Activated naive CD4-positive, alpha-beta T cell (primary cell): ENCODE measurements at places on chromosomes 16 and 17.

DNA sequence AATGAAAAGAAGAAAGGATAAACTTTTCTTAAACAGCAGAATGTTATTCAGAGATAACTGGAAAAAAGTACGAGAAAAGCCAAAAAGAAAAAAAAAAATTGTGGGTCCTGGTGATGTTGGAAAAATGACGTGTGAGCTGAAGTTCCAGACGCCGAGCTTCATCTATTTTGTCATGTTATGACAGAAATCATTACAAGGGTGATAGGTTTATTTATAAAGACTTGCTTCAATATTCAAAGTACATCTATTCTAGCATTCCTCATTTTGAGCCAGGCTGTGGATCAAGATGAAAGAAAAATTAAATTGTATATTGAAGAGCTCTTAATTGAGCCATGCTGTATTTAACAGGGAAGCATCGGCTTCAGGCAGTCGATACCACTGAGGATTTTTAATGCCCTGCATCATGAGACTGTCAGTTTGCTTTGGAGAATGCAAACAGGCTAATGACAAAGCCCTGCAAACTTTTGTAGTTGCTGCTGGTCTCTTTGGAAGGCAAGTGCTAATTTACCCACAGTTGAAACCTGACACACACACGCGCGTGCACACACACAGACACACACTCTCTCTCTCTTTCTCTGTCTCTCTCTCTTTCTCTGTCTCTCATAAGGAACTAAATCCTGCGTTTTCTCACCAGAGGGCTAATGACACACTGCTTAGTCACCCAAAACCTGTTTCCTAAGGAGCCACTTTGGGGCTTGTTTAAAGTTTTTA lies 110.7 kb downstream of the WWOX start:
- no peak for DNase-seq

- DNase-seq: no peak
These were observed 5.6 kb downstream of the POLG2 start for GRCh38 chr17:64491034-64491860.

DNA sequence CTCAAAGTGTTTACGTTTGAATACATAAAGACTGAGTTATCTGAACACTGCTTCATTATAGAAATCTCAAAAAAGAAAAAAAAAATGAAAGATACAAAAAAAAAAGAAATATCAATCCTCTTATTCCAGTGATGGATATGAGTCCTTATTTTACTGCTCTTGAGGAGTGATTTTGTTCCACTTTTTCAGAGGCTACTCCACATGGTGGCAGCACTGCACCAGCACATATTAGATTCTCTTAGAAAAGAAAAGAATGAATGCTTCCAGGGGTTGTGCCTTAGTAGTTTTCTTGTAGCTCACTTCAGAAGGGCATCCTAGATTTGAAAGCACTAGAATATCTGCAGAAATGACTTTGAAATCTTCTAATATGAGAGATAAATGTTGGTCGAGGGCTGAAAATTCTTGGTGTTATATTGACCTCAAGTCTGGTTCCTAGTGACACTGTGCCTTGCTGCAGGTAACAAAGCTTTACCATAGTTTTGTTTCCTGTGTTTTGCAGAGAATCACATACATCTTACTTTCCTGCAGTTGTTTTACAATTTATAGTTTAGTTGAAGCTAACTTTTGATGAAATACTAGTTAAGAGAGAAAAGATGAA lies 25.9 kb downstream of the AP2B1 start:
- peak; percentile 25 for DNase-seq

DNA sequence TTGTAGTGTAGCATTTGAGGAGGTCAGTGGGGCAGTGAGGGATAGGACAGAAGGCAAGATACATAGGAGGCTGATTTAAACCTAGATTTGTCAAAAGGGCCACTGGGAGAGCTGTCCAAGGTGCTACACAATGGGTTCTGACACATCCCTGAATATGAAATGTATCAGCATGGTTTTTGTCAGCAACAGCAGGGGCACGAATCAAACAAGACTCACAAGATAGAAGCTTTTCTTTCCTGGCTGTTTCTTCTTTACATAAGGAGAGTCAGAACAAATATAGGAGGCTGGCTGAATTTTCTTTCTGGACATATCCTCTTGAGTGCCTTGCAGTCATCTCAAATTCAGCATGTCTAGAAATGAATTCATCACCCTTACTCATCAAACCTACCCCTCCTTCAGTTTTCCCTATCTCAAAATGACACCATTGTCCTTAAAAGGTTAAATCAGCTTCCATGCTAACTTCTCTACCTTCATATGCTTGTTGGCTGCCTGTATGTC lies 130.5 kb downstream of the NPIPB5 start:
- no peak for DNase-seq

GRCh38 chr17:77769215-77769614 lies 189.3 kb upstream of the TNRC6C start:
- no peak for DNase-seq

GRCh38 chr16:85556456-85557082 lies 56.6 kb upstream of the GSE1 start:
- DNase-seq: peak; percentile 30

- DNase-seq: no peak
These were observed 105.6 kb upstream of the TOM1L1 start for GRCh38 chr17:54795046-54795445.

GRCh38 chr17:47225436-47225858 lies 16.3 kb downstream of the MYL4 start:
- DNase-seq: no peak

- no peak for DNase-seq
These were observed 14.4 kb downstream of the SLFN5 start for GRCh38 chr17:35257208-35257659.

DNA sequence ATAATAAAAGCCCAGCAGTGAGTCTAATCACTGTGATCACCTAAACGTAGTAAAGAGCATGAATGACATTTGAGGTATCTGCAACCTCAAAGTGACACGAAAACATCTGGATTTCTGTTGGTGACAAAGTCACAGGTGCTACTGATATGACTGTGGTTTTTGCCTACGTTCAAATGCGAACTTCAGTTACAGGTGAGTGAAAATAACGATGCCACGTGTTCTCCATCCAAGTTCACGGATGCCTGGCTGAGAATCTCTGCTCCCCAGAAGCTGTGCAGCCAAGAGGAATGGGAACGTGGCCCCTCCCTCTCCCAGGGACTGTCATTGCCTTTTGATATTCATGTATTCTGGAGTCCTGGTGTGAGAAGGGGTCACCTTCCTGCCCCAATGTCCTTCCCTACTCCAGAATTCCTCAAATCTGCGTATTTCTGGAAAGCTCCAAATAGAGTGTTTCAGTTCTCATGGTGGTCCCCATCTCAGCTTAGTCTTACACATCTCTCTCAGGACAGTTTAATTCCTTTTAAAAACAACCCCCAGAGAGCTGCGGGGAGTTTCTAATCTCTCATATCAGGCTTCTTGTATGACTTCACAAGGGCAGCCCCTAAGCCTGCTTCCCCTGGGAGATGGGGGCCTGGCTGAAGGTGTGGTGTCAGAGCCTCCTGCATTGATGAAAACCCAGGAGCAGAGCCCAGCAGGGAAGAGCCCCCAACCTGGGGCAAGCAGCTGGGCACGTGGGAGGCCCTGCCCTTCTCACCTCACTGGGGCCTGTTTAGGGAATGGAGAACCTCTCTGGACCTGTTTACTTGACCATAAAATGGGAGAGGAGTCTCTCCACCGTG lies 25.8 kb downstream of the PIK3R5 start:
- no peak for DNase-seq

DNA sequence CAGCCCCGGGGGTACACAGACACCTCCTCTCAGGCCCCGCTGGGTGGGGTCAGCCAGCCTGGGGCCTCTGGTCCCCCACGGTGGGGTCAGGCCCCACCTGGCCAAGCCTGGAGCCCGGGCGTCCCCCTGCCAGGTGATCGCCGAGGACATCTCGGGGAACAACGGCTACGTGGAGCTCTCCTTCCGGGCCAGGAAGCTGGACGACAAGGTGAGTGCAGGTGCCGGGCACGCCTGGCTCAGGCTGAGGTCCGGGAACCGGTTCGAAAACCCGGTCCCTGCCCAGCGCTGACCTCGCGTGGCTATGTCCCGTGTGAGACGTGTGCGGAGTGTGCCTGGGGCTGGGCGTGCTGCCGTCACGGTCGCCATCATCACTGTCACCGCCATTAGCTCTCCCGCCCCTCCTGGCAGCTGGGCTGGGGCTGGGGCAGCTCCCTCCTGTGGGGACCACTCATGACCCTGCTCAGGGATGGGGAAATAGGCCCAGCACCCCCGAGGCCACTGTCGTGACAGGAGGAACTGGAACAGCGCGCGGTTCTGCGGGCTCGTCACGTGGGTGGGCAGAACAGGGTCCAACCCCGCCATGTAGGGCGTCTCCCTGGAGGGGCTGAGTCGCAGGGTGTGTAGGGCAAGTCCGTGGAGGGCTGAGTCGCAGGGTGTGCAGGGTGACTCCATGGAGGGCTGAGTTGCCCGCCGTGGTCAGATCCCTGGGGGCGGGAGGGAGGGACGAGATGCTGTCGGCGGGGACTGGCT lies 8.5 kb downstream of the CPNE7 start:
- no peak for DNase-seq

- no peak for DNase-seq
These were observed 91.3 kb upstream of the PLEKHM1 start for GRCh38 chr17:45581860-45582259.

DNA sequence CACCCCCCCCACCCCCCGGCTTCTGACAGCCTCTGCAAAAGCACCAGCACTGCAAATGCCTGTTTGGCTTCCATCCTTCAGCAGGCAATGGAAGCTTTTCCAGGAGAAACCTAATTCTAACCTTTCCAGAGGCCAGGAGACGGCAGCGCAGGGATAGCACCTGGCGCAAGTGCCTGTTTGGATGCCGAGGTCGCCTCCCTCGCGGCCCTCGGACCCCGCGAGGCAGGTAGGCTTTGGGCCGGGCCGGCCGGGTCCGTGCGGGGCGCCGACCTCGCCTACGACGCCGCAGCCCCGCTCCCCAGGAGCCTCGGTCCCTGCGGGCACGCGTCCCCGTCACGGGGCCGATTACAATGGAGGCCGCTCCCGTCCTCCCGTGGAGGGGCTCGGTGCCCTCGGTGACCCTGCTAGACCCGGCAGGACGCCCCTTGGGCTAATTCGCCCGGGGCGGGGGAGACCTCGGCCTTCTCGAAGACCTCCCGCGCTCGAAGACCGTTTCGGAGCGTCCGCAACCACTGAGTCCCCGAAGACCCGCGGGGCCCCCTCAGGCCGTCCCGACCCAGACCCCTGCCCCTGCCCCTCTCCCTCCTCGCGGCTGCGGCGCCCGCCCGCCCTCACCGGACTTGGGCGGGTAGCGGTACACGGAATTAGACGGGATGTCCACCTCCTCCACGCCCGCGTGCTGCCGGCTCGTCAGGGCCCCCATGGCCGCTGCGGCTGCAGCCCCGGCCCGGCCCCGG lies 587 bp downstream of the RNF157 start:
- DNase-seq: no peak

DNA sequence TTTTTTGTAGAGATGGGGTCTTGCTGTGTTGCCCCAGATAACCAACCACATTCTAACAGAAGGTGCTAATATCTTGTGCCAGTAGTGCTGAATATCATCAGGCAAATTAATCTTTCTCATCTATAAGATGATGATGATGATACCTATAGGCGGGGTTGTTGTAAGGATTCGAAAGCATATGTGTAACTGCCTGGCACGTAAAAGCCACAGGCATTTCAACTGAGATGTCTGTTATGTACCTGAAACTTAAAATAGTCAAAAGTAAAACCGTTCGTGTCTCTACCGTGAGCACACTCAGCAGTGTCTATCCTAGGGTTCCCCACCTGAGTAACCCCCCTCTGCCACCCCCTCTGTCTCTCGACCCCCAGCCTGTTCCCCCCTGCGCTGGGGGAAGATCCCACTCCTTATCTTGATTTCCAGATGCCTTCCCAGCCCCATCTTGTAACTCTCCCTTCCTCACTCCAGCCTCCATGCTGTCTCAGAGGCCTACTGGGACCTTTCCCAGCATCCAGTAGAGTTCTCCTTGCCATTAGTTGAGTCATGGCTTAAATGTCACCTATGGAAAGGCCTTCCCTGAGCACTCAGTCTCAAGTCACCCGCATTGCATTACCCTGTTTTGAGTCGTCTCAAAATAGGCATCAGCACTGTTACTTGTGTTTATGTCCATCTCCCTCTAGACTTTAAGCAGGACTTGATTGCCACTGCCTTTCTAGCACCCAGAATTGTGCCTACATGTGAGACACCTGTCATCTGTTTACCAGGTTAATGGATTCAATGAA lies 34.1 kb downstream of the CDRT15 start:
- no peak for DNase-seq
